Fibroblast of upper back skin (primary cell): ENCODE measurements at places on chromosomes 16 and 17.
A peak's percentile ranks its signal among the peaks of the same experiment; 100 is the strongest.

DNA sequence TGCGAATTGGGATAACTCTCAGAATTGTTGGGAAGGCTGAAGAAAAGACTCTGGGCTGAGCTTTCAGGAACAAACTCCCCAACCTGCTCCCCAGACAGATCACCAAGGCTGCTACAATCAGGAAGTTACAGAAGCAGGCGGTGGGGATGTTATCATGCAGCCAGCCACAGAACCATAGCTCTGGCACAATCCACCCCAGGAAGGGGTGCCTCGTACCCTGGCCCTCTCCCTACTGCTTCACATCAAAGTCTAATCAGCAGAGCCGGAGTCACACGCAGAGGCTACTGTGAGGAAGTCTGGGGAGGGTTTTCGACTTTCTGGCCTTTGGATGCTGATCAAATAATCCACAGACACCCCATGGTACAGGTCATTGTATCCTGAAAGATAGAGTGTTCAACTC is 86.8 kb downstream of the NTN1 start:
- no peak for DNase-seq

DNA sequence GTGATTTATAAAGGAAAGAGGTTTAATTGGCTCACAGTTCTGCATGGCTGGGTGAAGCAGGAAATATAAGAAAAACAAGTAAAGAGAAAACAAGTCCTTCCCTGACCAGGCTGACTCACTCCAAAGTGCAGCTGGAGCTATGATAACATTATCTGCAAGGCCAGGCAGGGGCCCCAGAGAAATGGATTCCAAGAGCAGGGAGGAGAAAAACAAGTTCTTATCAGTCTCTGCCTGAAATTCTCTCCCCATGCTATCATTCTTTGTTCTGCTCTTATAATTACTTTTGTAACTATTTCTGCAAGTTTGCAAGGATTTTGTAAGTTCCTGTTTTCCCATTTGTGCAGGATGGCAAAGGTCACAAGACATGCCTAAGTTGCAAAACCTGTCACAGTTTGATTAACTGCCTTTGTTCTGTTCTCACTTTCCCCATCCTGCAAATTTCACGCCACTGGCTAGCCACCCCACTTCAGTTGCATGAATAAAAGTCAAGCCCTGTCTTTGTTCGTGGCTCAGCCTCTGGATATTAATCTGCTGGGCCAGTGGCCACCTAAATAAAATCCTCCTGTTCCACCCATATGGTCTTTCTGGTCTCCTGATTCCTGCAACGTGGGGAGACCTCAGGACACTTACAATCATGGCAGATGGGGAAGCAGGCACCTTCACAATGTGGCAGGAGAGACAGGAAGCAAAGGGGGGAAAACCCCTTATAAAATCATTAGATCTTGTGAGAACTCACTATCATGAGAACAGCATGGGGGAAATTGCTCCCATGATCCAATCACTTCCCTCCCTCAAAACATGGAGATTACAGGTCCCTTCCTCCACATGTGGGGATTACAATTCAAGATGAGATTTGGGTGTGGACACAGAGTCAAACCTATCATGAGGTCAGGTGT is 13.1 kb downstream of the ABCA9 start:
- DNase-seq: peak; percentile 64

GRCh38 chr17:17140590-17140980 is 65.5 kb downstream of the PLD6 start:
- peak; percentile 56 for DNase-seq

- DNase-seq: peak; percentile 91
Measured at GRCh38 chr17:4204710-4205173, 59.0 kb downstream of the ANKFY1 start.

DNA sequence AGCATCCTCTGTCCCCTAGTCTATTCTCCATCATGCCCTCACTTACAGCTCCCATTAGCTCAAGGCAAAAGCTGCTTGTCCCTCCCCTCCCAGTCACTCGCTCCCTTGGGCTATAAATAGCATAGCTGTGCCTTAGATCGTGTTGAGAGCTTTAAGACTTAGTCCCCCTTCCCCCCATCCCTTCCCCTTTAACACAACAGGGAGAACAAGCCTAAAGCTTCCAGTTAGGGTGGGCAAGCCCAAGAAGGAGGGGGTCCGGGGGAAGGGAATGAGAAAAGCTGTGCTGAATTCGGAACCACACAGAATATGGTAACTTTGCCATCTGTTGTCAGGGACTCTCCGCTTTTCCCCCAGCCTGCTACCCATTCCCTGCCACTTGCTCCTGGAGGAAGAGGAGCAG is 4.9 kb upstream of the HIGD1B start:
- DNase-seq: peak; percentile 24

DNA sequence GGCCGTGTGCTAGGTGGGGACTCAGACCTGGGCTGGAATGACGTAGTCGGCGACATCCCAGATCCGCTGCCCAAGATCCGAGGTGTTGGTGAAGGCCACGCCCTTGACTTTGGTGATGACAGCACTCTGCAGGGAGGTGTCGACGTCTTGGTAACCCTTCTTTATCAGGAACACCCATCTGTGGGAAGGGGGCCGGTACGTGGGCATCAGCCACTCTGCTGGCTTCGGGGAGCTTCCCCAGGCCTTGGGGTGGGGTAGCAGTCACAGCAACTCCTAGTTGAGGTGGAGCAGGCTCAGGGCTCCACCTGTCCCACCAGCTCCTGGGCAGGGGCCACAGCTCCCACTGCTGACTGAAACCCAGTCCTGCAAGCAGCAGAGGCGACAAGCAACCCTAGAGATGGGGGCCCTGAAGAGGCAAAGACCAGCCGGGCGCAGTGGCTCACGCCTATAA is 4.3 kb downstream of the P2RX5 start:
- no peak for DNase-seq

DNA sequence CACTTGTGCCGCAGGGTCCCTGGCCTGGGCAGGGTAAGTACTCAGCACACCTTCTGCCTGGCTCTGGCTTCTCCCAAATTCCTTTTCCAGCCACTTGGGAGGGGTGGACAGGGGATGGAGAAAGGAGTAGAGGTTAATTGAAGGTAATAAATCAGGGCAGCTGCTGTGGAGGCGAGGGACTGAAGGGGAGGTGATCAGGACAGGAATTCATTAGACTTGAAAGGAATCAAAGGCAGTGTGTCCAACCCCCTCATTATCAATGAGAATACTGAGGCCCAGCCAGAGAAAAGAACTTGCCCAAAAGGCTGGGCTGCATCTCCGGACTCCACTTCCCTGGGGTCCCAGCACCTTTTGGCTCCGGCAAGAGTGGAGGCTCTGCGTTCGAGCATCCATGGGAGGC is 2.4 kb downstream of the SOST start:
- no peak for DNase-seq

- peak; percentile 82 for DNase-seq
Measured at GRCh38 chr17:57810721-57811637, 38.9 kb downstream of the MRPS23 start.

DNA sequence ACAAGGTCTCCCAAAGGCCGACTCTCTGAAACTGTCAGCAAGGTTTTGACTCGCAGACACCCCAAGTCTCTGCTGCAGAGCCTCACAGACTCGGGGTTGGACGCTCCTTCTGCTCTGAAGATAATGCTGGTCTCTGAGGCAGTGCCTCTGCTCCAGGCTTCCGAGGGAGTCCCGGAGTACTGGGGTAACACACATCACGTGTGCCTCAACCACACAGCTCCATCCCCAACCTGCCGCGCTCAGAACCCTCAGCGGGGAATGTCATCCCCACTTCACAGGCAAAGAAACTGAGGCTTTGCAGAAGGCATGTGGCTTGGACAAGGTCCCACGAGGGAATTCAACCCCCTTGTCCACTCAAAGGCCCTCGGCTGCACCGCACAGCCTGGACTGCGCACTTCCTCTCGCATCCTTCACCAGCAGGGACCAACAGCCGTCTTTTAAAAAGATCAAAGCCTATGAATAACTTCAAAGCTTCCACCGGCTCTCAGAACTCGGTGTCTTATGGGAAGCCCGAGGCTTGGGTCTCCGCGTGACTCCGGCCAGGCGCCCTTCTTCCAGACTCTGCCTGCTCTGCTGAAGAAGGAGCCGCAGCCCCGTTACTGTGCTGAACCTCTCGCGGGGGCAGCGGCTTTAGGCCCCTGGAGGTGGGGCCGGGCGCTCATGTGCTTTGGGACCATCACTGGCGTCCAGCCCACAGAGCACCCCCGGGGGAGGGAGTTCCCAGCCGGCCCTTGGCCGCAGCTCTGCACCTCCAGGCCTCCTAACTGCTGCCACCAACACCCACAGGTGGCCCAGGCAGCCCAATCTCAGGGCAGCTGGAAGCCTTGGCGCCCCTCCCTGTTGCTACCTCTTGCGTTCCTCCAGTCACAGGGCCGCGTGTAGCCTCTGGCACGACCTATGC is 2.2 kb downstream of the TMEM204 start:
- DNase-seq: no peak

- no peak for DNase-seq
Measured at GRCh38 chr17:7651097-7651664, 455 bp downstream of the ATP1B2 start.

DNA sequence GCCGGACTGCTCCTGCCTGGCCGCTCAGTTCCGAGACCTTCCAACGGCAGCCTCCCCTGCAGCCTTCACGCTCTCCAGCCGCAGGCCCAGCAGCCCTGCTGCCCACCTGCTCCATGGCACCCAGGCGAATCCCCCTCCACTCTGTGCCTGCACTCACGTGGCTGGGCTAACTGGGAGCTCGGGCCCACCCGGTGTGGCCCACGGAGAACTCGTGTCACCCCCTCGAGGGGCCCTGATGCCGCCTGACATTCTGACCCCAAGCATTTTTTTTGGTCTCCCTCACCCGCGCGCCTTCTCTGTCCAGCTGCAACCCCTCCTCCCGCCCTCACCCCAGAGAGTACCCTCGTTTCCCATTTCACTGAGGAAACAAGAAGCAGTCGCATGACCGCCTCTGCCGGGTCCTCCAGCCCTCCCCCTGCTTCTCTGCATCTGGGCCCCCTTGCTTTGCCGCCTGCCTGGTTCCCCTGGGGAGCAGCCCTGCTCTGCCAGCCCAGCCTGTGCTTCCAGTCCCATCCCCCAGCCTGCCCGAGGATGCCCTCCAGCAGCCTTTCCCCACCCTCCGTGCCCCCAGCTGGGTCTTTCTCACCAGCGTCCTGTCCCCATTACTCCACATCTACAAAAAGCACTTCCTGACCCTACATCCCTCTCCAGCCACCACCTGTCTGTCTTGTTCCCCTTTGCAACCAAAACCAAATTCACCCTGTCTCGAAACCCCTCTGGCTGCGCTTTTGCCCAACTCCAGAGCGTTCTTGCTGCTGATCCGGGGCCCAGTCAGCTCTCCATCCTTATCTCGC is 146.4 kb upstream of the CHMP6 start:
- no peak for DNase-seq

GRCh38 chr17:68425979-68426378 is 31.3 kb downstream of the WIPI1 start:
- no peak for DNase-seq

GRCh38 chr16:22751104-22751667 is 62.8 kb upstream of the HS3ST2 start:
- DNase-seq: no peak

GRCh38 chr17:79758271-79758670 is 19.7 kb upstream of the CBX2 start:
- DNase-seq: no peak

GRCh38 chr16:4696172-4696904 is 3.0 kb downstream of the NUDT16L1 start:
- DNase-seq: no peak

DNA sequence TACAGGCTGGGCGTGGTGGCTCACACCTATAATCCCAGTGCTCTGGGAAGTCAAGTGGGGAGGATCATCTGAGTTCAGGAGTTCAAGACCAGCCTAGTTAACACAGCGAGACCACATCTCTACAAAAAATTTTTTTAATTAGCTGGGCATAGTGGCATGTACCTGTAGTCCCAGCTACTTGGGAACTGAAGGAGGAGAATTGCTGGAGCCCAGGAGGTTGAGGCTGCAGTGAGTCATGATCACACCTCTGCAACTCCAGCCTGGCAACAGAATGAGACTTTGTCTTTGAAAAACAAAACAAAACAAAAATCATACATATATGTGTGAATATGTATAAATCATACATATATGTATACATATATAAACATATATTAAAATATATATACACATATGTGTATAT is 54.1 kb upstream of the MARCHF10 start:
- DNase-seq: no peak

GRCh38 chr16:89422527-89422904 is 67.8 kb downstream of the ANKRD11 start:
- no peak for DNase-seq

DNA sequence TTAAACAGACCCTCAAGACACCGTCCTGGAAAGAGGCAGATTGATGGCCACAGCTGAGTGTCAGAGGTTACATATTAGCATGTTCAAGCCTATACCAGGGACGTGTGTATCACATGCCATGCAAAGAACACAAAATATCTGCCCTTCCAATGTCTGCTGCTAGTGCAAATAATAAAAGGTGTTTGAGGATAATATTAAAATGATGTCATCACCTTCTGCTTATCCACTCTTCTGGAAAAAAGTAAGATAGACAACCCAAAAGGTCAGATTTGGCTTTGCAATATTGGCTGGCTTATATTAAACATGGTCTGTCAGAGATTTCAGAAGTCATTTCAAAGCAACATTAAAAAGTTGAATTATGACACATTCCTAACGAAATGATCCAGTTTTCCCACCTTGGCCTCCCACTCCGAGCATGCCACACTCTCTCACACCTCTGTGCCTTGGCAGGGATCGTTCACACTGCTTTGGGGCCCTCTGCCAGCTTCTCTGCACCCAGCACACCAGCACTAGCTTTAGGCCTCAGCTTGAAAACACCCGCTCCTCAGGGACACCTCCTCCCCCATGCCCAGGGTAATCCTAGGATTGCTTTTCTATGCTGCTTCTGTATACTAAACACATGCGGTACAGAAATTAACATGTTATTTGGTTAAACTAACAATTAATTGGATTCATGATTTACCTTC is 248.2 kb downstream of the NTN1 start:
- no peak for DNase-seq

- DNase-seq: no peak
Measured at GRCh38 chr17:9179602-9180001, 158.3 kb downstream of the NTN1 start.

DNA sequence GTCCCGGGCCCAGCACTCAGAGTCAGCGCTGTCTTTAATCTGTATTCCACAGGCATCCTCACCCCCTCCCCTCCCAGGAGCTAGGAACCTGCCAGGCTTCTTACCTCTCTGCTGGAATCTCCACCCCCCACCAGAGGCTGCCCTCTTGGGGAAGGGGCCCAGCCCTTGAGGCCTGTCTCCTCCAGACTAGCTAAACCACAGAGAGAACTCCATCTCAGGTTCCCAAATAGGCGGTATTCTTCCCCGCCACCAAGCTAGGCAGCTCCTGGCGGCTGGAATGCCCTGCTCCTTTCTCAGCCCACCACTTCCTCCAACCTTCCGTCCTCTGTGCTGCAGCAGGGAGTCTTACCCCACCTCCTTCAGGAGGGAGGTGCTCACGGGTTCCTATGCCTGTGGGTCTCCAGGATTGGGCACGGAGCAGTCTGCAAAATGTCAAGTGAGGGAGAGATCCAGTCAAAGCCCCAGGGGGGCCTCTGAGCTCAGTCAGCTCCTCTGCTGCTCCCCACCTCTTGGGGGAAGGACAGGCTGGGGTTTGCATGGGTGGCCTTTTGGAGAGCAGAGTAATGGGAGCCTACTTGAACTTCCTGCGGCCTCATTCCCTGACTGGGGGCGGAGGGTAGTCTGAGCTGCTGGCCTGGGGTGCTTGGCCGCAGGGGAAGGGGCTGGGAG is 55.7 kb downstream of the SREBF1 start:
- DNase-seq: peak; percentile 82
